CD8-positive, alpha-beta T cell (primary cell): ENCODE measurements at places on chromosomes 12 and 14. TPM values are rescaled to one million over a fixed set of nuclear protein-coding genes. Genes with fewer than 3 reads are reported as not detected.

PLEKHD1 gene
- total RNA-seq = 0.46 TPM

SOAT2 gene
- total RNA-seq = 2.9 TPM

SYCP3 gene
- 0.27 TPM for total RNA-seq

OTUB2 gene
- total RNA-seq = not detected

BTG1 gene
- total RNA-seq = 1,847 TPM
